ENCODE measurements at places on chromosomes 11 and 22. TPM values are rescaled to one million over a fixed set of nuclear protein-coding genes. Genes with fewer than 3 reads are reported as not detected.

OR52E1 gene
- total RNA-seq, result not detected

DNA sequence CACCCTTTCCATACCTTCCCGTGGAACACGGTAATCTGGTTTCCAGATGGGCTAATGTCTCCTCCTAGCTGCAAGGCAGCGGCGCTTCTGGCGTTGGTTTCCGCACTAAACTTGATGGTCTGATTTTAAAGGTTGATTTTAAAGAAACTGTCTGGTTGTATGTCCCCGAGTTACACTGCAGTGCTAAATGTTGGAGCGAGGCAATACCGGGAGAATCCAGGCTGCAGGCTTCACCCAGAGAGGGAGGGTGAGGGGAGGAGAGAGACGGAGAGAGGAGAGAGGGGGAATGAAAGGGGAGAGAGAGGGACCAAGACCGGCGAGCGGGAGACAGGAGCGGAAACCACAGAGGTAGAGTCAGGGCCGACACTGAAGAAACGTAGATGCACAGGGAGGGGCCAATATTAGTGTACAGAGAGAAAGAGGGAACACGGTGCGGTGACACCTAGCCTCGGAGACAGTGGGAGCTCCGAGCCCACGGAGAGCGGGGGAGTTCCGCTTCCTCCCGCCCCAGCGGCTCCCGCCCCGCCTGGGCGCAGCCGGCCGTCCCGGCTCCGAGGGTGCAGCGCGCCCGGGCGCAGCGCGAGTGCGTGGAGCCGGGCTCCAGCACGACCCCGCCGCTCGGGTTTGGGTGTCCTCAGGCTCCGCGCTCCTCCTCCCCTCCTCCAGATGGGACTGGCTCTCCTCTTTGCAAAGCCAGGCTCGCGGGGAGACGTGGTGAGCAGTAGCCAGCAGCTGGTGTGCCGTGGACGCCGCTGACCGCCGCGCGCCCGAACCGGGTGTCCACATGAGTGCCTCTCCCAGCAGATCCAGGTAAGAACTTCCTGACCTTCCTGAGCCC is 71.9 kb upstream of the GRAMD1B start:
- DNase-seq, result no peak
- no peaks in the 10 kb centered on the region for H3K27me3 ChIP-seq
- H3K4me1 ChIP-seq, result no peaks in the 10 kb centered on the region
- no peaks in the 10 kb centered on the region for H3K36me3 ChIP-seq
- no peak overlapping the region for H3K27ac ChIP-seq

GRCh38 chr22:28955817-28956216 is 72.4 kb downstream of the ZNRF3 start:
- no peaks in the 10 kb centered on the region for H3K27me3 ChIP-seq
- no peak overlapping the region for H3K4me3 ChIP-seq
- no peaks in the 10 kb centered on the region for H3K36me3 ChIP-seq
- H3K4me1 ChIP-seq, result no peaks in the 10 kb centered on the region
- DNase-seq, result no peak

TMPRSS4 gene
- not detected for total RNA-seq

DNA sequence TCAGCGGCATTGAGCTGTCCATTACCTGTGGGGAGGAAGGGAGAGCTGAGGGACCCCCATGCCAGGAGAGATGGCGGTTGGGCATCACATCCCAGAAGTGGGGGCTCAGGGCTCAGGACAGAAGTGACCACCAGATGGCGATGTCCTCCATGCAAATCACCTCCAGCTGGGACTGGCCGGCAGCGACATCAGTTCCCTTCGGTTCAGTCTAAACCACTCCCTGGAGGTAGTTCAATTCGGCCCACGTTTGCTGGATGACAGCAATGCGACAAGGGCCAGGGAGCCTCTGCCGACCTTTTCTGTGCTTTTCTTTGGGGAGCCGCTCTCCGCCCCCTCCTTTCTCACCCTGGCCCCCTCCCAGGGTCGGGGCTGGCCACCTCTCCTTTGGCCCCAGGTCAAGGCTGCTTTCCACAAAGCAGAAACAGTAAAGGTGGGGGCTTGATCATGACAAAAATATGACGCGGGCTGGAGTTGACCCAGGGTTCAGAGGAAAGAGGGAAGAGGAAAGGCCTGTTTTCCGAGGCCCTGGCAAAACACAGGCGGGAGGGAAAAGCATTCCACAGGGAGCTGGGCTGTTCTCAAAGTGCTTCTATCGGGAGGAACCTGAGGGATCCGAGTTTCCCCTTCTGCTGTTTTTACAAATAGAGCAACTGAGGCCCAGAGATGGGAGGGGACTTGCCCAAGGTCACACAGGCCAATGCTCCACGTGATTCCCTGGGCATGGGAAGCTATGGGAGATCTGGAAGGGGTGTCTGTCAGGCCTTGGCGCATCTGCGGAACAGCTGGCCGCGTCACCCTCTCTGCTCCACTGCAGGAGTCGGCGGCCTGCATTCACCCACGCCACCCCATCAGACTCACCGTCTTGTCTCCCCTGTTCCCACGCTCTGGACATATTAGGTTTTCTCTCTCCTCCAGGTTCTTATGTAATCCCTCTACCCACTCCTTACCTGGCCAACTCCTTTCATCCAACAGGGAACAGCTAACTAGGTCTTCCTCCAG is 54.7 kb downstream of the FBXO7 start:
- H3K27ac ChIP-seq, result no peak overlapping the region
- H3K4me3 ChIP-seq, result no peak overlapping the region
- no peaks in the 10 kb centered on the region for H3K36me3 ChIP-seq

GRCh38 chr22:37449331-37450001 is 22.2 kb upstream of the ELFN2 start:
- no peaks in the 10 kb centered on the region for H3K36me3 ChIP-seq
- no peak for DNase-seq
- H3K27ac ChIP-seq, result no peak overlapping the region
- no peak overlapping the region for H3K4me3 ChIP-seq
- no peaks in the 10 kb centered on the region for H3K27me3 ChIP-seq

OR51B2 gene
- total RNA-seq, result not detected

MMP11 gene
- 0.60 TPM for total RNA-seq

Data from pancreas (tissue), 10 donors.